ENCODE measurements at places on chromosomes 6 and 20.

DNA sequence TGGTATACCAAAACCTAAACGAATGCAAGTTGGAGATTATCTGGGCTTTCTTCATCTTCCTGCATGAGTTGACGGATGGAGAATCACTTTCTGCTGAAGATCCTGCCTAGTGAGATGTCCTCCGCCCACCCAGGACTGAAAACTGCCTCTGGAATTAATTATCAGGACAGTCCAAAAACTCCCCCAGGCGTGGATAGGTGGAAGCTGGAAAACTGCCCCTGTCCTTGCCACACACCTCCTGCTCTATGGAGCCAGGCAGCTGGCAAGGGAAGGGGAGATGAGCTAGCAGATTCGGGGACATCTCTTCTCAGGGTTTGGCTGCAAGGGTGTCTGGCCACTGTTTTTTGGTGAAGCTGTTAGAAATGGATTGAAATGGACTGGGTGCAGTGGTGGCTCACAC is 89.3 kb upstream of the ZNFX1 start:
- DNase-seq: no peak

DNA sequence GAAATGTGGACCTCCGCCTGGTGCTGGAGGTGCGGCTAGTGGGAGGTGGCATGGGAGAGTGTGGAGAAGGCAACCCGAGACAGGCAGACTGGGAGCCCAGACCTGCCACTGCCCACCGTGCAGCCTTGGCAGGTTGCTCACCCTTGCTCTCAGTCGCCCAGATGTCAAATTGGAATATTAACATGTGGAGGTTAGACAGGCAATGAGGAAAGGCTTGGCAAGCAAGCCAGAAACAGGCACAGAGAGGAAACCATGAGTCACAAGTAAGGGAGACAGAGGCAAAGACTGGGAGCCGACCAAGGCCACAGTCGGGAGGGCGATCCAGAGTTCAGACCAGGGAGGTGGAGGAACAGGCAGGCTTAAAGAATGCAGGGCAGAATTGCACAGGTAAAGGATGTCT is 178.2 kb downstream of the FOXC1 start:
- DNase-seq: no peak

- DNase-seq: no peak
Measured at GRCh38 chr6:157034436-157035230, 257.5 kb downstream of the ARID1B start.

GRCh38 chr20:45774945-45775344 is 16.7 kb downstream of the WFDC3 start:
- DNase-seq: no peak

DNA sequence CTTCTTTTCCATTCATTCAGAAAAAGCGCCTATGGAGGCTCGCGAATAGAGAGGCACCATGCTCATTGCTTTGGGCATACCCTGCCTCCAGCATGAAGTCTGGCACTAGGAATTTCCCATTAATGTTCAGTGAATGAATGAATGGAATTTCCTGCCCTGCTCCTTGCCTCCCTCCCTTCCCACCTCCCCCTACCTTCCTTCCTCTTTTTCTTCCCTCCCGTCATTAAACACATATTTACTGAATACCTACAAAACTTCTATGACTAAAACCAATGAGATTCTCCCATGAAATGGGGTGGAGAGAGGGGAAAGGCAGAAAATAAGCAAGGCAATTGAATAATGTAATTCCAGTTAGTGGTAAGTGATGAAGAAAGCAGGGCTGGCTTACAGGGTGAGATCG is 213.8 kb upstream of the AGPAT4 start:
- no peak for DNase-seq

- no peak for DNase-seq
Measured at GRCh38 chr6:117677553-117678141, 2.4 kb downstream of the NUS1 start.

- no peak for DNase-seq
Measured at GRCh38 chr20:49965781-49966305, 16.9 kb upstream of the SNAI1 start.

DNA sequence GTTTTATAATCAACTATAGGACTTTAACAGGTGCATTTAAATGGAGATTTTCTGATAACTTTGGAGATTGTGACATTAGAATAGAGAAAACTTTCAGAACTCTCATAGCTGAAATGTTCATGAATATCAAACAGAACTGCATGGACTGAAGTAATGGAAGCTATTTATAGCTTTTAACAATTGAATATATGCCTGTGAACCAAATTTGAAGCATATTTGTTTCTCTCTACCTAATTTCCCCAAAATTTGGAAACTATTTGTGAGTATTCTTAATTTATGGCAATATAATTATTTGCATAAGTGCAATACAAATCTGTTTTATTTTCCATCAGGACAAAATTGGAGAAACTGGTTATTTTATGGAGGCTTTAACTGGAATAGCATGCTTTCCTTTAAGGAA is 96.6 kb downstream of the PLG start:
- DNase-seq: no peak

GRCh38 chr6:42368181-42368580 is 83.5 kb downstream of the TRERF1 start:
- no peak for DNase-seq

DNA sequence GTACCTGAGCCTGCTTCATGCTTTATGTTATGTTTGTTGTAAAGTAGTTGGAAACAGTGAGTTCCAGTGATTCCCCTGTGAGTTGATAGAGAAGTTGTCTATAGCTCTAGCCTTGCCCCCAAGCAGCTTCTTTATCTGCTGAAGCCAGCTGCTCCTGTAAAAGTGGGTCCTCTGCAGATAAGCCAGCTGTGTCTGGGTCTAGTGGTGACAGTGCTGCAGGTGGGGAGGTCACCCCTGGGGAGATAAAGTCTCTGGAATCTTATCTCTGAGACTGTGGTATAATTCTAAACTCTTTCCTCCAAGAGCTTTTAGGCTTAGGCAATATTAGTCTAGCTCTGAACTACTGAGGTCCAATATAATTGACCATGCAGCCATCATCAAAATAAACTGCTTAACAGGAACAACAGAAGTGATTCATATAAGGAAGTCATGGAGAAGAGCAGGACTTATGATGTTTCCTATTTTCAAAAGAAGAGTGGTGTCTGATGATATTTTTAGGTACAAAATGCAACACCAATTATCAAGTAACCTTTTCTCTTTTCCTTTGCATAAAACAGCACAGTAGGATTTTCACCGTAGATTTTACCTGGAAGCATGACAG is 44.2 kb upstream of the TMEM217 start:
- DNase-seq: no peak

- no peak for DNase-seq
Measured at GRCh38 chr20:50110141-50111047, 2.6 kb downstream of the UBE2V1 start.

DNA sequence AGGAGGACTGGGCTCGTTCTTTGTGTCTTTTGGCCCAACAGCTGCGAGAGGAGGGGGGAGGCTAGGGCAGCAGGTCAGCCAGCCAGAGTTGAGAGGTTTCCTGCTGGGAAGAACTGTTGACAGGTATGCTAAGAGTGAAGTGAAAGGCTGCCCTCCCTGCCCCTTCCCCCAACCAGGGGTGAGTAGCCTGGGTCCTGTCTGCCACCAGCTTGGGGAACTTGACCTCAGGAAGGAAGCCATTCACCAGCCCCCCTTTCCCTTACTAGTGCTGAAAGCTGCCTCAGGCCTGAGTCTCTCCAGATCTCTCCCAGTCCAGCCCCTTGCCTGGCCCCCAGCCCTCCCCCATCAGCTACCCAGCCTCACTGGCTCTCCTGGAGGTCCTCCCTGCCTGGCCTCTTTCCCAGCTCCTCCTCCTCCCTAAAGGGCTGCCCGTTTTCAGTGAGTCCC is 20.7 kb upstream of the ZNF76 start:
- DNase-seq: no peak
